ENCODE measurements at places on chromosomes 5 and 9.

DNA sequence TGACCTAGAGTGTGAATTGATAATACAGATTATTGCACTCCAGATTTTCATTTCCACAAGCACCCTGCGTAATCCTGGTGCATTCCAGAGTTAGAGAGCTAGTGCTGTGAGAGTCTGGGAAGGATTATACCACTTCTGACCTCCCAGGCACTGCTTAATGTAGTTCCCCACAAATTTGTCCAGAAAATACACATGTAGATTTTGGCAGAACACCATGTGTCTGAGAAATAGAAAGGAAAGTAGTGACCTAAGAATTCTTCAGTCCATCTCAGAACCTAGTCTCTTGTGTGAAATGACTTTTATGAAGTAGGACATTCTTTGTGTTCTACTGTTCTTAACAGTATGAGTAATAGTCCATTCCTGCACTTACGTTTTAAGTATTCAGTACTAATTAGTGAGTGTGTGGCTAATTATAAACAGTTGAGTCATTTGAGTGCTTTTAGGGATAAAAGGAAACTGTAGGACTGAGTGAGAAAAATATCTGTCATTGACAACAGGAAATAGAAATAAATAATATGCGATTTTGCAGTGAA, 27.8 kb upstream of the PTPDC1 start:
- DNase-seq, result no peak

- no peak for DNase-seq
Observed at GRCh38 chr5:150298701-150299451, 3.8 kb downstream of the ARSI start.

- no peak for DNase-seq
Observed at GRCh38 chr5:96014395-96014794, 52.7 kb upstream of the ELL2 start.

GRCh38 chr9:128707446-128707845, 5.1 kb downstream of the PKN3 start:
- DNase-seq, result no peak

DNA sequence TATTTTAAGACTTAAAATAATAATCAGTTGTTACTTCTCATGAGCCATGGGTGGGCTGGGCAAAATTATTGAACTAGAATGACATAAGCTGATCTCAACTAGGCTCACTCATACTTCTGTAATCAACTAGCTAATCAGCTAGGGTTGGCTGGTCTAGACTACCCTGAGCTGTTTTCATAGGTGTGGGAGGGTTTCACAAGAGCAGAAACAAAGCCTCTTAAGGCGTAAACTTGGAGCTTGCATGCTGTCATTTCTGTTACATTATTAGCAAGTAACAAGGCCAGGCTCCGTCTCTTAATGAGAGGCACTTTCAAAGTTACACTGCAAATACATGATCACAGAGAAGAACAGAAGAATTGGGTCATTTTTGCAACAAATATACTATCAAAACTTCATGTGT, 57.2 kb upstream of the GHR start:
- no peak for DNase-seq

- no peak for DNase-seq
Observed at GRCh38 chr5:1936901-1937300, 54.2 kb upstream of the IRX4 start.

DNA sequence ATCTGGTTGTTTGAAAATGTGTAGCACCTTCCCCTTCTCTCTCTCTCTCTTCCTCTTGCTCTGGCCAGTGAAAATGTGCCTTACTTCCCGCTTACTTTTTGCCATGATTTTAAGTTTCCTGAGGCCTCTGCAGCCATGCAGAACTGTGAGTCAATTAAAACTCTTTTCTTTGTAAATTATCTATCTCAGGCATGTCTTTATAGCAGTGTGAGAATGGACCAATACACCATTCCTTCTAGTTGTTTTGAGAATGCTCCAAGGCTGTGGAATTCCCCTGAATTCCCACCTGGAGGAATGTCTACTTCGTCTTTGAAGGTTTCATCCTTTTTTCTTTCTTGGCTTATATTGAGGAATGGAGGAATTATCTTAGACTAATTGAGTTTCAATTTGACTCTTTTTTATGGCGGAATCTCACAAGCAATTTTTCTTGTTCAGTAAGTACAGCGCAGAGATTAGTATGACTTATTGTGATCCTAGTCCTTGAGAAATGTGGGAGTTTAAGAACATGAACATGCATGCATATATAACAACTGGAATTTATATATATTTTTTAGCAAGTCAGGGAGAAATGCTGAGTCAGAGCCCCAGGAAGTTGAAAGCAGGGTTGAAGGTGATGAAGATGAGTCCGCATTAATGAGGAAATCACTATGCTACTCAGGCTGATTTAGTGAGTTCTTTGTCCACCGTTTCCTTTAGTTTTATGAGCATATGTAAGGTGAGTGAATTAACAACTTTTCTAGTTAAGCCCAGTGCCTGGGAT, 488.1 kb upstream of the ADAMTS16 start:
- DNase-seq, result no peak

GRCh38 chr5:133595465-133595864, 16.9 kb downstream of the FSTL4 start:
- DNase-seq, result no peak

DNA sequence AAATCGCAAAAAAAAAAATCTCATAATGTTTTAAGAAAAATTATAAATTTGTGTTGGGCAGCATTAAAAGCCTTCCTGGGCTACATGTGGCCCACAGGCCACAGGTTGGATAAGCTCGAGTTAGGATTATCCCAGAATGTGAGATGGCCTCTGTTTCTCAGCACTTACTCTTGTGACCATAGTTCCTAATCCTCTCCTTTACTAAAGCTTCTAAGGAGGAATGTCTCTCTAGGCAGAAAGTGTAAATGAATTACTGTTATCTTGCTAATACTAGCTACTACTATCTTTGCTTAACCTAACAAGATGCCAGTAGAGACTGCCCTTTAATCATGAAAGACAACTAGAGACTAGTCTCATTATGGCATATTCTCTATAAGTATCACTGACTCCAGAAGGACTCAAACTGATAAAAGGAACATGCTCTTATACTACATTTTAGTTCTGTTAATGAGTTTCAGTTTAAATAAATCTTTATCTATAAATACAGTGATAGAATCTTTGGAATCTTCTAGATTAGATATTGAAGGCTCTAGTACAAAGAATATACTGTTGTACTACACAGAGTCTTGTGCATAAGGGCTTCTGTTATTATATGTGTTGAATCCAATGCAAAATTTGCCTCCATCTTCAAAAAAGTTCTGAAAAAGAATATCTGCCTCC, 13.8 kb downstream of the INVS start:
- no peak for DNase-seq

DNA sequence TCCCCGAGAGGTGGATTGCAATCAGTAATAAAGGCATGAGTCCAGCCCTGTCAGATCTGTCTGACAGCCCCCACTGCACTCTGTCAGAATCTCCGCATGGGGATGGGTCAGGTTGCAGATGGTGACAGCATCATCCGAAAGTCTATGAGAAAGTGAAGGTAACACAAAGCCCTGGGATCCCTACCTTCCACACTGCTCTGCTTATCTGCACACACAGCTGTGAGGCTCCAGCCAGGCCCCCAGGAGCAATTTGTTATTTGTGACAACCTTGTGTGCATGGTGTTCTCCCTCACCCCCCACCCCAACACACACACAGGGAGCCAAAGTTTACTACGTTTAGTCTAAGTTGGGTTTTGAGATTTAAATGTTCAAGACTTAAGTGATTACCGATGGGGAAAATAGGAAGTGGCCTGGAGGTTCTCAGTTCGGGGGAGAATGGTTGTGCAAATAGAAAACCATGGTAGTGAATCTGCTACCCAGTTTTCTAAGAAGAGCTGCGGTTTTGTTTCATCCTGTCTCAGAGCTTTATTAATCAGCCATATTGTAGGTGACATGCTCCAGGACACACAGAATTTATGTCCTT, 92.7 kb downstream of the SV2C start:
- peak; percentile 19 for DNase-seq

GRCh38 chr5:171032435-171032973, 170.7 kb downstream of the RANBP17 start:
- DNase-seq, result no peak

DNA sequence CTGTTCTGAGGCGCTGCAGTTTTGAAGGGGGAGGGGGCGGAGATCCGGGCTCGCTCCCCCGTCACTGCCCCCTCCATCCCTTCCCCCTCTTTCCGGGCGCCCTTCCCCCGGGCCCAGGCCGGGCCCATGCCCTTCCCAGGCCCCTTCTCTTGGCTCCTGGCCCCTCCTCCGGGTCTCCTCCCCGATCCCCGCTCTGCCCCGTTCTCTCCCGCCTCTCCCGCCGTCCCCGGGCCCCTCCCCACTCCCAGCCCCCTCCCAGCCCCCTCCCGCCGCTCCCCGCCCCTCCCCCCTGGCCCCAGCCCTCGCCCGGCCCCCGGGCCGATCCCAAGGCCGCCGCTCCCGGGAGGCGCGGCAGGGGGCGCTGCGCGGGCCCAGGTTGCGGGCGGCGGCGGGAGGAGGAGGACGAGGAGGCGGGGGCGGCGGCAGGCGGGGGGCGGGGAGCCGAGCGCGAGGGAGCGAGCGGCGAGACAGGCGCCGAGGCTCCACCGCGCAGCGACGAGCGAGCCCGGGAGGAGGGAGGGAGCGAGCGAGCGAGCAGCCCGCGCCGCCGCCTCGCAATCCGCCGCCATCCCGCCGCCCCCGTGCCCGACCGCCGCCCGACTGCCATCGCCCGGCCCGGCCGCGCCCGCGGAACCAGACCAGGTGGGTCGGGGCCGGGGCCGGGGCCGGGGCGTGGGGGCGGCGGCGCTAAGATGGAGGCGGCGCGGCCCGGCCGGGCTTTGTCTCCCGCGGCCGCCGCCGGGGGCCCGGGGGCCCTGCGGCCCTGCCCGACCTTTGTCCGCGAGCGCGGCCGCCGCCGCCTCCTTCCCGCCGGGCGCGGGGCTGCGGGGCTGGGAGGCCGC, at the start of gene PRRC2B:
Gene PRRC2B, plus strand, starts transcription at position 465 of the 842 bp plus-strand sequence. CDS start 36,059 bp downstream, outside the sequence.
- DNase-seq, result peak; percentile 81

DNA sequence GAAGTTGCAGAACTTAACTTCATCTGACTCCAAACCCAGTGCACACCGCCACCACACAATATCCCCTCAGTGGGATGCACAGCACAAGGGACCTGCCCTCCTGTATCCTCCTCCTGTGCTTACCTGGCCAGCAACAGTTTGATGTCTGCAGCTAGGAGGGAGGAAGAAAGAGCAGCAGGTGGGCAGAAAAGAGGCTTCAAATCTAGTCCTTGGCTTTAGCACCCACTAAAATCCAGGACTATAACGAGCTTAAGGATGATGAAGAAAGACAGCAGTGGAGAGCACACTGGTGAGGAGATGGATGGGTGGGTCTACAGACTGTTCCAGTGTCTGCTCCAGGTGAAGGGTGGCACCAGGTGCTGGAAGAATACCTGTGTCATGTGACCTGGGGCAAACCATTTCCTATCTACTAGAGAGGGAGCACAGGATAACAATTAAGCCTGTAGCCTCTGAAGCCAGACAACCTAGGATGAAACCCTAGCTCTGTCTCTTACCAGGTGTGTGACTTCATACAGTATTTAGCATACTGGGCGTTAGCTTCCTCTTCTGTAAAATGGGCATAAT, 100.0 kb downstream of the SH3TC2 start:
- DNase-seq, result no peak

- DNase-seq, result no peak
Observed at GRCh38 chr9:20078246-20078645, 289.4 kb upstream of the SLC24A2 start.

GRCh38 chr5:88502179-88503040, 233.8 kb upstream of the TMEM161B start:
- no peak for DNase-seq

DNA sequence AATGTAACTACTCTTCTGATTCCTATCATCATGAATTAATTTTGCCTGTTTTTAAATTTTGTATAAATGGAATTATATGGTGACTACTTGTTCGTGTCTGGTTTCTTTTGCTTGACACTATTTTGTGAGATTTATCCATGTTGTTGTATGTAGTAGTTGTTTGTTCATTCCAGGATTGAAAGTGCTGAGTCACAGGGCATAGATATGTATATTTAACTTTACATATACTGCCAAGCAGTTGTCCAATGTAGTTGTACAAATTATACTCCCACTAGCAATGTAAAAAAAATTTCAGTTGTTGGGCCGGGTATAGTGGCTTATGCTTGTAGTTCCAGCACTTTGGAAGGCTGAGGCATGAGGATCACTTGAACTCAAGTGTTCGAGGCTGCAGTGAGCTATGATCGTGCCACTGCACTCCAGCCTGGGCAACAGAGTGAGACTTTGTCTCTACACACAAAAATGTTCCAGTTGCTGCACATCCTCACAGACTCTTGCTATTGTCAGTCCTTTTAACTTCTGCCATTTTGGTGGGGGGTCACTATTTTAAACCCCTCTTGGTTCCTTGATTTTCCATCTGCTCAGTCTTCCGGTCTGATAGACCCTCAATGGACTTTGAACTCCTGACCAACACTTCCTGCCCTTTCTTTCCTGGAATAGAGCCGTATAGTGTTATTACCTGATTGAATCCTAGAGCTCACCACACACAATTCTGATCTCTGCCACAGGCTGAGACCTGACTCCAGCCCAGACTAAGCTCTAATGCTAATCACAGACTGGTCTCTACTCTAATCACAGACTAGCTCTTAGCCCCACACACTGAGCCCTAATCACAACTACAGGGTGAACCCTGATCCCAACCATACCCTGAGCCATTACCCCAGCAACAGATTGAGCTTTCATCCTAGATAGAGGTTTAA, 69.3 kb upstream of the MELK start:
- no peak for DNase-seq

GRCh38 chr5:80254767-80255430, 949 bp downstream of the SERINC5 start:
- DNase-seq, result peak; percentile 34

- DNase-seq, result no peak
Observed at GRCh38 chr9:103707181-103707580, 386.9 kb upstream of the SMC2 start.

DNA sequence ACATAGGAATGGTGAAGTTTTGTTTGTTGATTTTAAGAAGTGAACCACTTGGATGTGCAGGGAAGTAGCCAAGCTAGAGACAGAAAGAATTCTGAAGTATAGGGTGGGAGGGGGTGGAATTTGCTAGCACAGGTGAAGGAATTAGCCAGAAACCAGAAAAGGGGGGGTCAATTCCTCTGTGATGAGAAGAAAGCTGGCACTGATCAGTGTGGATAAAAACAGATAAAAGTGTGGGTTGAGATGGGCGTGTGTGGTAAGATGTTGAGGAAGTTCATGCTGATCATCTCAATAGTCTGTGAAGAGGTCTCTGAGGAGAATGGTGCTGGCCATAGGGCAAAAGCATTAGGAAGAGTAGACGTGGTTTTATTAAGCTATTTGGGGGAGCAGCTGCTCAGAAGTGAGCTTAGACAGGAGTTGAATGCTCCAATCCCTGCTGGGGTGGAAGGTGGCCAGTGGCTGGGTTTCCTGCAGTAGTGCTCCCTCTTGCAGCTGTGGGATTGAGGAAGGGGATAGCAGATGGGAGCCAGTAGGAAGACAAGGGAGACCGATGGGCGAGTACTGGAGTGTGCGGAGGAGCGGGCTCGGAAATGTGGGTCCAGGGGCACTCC, 88.7 kb upstream of the ELL2 start:
- no peak for DNase-seq

Measured in activated naive CD4-positive, alpha-beta T cell treated with Interleukin-2 at 50 U/mL for 16 hours (primary cell).